ENCODE measurements at places on chromosomes 6 and 20.

DNA sequence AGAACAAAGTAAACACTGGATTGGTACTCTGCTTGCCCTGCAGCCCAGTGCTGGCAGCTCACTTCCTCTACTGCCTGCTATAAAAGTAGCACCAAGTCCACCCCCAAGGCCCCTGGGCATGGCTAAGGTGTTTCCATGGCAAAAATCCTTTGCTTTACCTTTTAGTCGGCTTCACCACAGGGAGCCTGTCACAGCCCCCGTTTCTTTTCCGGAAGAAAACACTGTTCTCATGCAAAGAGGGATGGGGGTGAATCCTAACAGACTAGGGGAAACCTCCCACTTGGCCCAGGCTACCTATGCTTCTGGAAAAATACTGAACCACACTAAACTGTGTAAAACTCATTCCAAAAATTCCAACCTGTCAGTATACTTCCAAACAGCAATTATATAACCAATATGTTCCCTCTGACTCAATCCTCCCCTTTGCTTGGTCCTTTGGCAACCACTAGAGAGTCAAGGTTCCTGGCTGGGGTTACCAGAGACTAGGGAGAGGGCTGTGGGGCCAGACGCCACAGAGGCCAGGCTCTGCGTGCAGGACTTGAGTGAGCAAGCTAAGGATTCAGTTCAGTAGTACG lies 16.1 kb downstream of the PPIL1 start:
- DNase-seq: no peak

DNA sequence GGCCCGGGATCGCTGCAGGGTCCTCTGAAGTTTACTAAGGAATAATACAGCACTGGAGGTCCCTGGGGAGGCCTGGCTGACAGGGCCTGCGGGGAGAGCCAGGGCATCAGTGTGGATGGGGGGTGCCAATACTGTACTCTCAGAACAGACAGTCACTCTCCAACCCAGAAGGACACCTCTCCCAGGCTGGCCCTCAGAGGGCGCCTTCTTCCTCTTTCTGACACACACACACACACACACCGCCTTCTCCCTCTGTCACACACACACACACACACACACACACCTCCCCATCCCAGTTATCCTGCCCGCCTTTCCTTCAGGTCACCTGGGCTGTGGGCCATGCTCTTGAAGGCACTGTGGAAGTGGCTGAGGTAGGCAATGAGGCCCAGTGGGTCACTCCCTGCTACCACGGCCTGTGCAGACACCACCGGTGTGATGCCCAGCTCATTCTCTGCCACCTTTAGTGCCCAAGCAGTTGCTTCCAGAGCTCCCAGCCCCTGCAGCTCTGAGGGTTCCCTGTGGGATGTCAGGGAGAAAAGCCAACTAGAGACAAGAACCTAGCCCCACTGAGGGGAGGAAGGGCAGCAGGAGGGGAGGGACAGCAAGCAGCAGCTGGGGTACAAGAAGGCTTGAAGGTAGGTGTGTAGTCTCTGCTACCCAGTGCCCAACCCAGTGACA lies 7.5 kb downstream of the SMPD2 start:
- DNase-seq: no peak

- no peak for DNase-seq
These were observed 54.3 kb downstream of the PPP1R14C start for GRCh38 chr6:150196942-150197745.

DNA sequence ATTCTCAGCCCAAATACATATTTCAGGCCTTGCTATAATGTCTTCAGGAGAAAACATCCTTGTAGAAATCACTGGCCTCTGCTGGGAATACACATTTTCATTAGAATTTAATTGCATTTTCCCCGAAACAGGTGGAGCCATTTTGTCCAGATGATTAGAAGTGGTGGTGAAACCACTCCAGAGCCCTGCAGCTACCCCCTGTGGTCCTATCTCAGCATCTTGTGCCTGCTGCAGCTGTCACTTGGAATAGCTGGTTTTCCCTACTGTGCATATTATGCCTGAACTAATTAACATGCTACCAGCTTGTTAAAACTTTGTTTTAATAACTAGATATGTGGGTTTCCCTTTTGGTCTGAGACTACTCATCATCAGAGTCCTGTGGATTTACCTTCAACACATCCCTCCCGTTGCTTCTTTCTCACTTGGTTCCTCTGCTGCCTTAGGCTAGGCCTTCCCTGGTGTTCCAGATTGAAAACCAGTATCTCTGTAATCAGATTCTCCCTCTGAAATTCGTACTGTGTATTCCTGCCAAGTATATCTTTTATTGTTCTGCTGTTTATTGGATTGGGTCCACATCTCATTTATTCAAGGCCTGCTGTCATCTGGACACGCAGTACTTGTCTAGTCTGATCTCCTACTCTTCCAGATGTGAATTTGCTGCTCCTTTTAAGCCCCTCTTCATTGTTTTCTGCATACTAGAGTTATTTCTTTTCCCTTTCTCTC lies 15.2 kb downstream of the DNAH8 start:
- DNase-seq: no peak

- DNase-seq: no peak
These were observed 37.1 kb upstream of the SLC4A11 start for GRCh38 chr20:3275966-3276679.
